ENCODE measurements at places on chromosomes 5 and 9. TPM values are rescaled to one million over a fixed set of nuclear protein-coding genes. Genes with fewer than 3 reads are reported as not detected.

GRCh38 chr9:131954299-131954698 lies 125.4 kb downstream of the MED27 start:
- DNase-seq: no peak
- no peaks in the 10 kb centered on the region for H3K36me3 ChIP-seq
- no peak overlapping the region for H3K27ac ChIP-seq
- H3K27me3 ChIP-seq: no peaks in the 10 kb centered on the region
- H3K4me1 ChIP-seq: peaks cover 14% of the 10 kb centered on the region
- H3K4me3 ChIP-seq: no peak overlapping the region

- H3K27ac ChIP-seq: no peak overlapping the region
- H3K4me3 ChIP-seq: no peak overlapping the region
- peaks cover 52% of the 10 kb centered on the region for H3K36me3 ChIP-seq
- H3K4me1 ChIP-seq: no peaks in the 10 kb centered on the region
- no peak for DNase-seq
Observed at GRCh38 chr5:15938961-15939360, 240.6 kb downstream of the MARCHF11 start.

PCBD2 gene
- 28.4 TPM for total RNA-seq

PCDHB16 gene
- 2.2 TPM for total RNA-seq

DNA sequence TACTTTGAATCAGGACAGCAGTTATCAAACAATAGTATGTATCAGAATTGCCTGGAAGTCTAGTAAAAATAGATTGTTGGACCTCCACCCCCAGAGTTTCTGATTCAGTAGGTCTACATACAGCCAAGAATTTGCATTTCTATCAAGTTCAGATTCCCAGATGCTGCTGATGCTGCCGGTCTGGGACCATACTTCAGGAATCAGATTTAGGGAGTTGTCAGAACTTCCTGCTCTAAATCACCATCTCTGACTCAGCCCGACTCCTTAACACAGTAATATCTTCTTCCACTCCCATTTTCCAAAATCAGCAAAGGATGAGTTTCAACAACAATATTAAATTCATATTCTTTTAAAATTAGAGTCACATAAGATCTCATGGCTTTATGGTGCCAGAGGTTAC lies 227.2 kb upstream of the TMEM161B start:
- H3K27ac ChIP-seq: no peak overlapping the region
- no peak for DNase-seq
- no peaks in the 10 kb centered on the region for H3K4me1 ChIP-seq
- H3K4me3 ChIP-seq: no peak overlapping the region
- H3K36me3 ChIP-seq: no peaks in the 10 kb centered on the region

Data from heart left ventricle (tissue), 16 donors.